ENCODE measurements at places on chromosomes 5 and 9.

DNA sequence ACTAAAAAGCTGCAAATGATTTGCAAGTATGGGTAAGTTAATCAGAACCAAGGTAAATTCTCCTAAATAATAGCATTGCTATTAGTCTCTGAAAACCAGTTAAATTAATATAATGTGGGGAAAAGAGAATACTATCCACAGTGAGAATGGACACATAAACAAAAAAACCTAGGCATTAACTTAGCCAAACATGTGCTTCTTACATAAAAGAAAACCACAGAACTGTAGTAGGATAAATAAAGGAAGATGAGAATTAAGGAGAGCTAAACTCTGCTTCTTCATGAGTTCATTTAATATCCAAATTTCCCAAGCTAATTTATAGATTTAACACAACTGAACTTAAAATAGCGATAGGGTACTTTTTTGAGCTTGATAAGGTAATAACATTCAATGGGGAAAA, 31.8 kb downstream of the ABCA1 start:
- no peak for DNase-seq

DNA sequence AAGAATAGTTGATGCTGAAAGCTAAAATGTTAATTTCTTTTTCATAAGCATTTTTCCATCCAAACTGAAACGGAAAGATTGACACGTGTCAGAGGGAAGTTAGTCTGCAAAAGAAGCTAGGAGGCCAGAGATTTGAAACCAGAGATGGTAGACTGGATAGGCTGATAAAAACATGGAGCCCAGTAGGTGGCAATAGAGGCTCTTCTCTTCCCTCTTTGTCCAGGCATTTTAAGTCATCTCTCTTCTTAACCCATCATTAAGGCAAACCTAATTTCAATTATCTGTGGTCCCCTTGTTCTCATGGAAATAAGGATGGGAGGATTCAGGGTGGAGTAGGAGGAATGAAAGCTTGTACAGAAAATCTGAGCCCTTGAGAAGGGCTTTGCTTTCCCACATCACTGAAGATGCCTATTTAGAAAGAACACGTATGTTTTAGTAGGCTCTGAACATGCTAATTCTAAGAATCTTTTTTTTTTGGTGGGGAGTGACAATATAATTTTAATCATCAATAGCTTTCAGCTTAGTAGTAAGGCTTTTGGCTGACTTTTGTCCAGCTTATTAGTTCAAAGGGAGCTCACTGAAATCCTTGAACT, 66.6 kb downstream of the ZNF474 start:
- no peak for DNase-seq

- DNase-seq, result no peak
Measured at GRCh38 chr5:72006361-72006760, 100.9 kb upstream of the MAP1B start.

DNA sequence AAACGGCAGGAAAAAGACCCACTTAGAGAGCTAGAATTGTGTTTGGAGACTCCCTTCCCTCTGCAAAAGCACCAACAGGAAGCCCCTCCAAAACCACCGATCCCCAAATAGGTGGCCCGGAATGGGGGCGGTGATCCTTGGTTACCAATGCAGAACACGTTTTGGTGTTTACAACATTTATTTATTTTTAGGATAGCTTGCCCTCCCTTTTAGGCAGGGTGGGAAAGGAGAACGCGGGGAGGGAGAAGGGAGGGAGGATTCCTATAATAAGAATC, 579 bp upstream of the NTRK2 start:
- DNase-seq, result no peak

DNA sequence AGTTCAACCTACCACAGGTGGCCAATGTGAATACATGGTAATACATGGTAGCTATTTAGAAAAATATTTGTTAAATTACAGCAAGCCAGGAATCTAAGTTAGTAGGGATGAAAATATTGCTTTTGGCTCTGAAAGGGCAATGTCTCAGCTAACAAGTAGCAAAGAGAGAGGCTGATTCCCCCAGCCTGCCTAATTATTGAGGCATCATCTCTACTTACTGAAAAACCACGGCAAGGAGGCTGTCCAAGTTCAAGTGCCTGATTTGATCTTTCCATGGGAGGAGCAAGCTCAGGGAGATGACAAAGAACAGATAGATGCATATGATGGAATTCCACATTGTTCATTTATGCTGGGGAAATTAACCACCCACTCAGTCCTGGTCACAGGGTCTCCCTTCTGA, 28.7 kb upstream of the UBTD2 start:
- DNase-seq, result no peak

- DNase-seq, result no peak
Measured at GRCh38 chr9:36316611-36317317, 58.5 kb upstream of the GNE start.

DNA sequence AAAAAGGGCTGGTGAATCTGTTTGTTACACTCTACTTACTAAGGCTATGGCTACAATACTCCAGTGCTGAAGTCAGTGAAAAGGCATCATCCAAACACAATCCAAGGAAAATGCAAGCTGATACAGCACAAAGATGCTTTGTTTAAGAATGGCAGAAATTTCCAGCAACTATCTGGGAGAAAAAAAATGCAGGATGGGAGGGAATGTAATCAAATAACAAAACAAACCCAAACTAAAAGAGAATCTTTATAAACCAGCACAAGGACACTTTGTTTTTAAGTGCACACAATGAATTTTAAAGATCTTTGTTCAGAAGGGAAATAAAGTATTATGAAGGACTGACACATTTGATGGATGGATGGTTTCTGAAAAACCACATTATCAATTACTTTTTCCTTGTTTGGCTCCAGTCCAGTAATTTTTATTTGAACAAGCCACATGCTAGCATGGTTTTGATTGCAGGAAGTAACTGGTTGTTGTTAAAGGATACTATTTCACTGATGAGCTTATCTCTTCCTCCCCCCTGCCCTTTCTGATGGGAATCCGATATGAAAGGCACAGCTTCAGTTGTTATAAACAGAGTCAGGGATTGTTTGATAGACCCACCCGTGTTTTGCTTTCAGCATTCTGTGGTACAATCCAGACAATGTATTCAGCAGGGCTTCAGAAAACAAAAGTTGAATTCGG, 12.1 kb upstream of the TLE4 start:
- no peak for DNase-seq

DNA sequence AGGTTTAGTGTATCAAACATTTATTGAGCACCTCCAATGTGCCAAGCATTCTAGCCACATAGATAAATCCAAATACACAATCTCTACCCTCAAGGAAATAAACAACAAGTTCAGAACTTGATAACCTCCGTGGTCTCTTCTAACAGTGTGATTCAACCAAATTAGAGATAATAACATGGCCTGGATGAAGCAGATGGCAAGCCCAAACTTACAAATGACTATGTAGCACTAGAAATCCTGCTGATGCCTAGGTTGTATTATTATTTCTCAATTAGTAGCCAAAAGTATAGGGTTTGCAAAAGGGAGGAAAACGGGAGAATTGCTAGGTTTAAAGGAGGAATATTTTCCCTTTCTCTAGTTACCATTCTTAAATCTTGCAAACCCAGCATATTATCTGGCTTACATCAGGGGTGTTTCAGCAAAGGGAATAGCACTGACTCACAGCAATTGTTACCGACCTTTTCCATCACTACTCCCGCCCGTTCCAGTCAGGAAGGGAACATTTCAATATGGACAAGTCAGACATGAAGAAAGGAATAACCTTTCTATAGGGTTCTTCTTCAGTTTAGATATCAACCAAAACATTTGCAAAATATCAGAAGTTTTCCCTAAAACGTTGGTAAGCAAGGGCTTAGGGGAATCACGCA, 2.3 kb downstream of the DPYSL3 start:
- no peak for DNase-seq

- DNase-seq, result peak; percentile 27
Measured at GRCh38 chr9:14993061-14993800, 83.0 kb upstream of the FREM1 start.

DNA sequence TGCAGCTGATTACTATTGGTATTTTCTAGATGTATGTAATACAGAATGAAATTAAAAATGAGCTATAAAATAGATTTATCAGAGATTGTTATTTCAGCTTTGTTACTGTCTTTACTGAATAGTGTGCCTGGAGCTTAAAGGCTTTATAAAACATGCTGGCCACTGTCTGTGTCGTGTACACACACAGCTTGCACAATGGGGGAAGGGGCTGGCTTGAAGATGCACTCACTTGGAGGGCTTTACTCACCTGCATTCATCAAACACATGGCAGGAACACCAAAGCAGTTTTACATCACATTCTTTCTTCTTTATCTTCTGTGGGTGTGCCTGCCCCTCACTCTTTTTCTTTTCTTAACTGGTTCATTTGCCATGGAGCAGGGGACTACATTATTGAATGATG, 60.9 kb downstream of the TLE4 start:
- no peak for DNase-seq

DNA sequence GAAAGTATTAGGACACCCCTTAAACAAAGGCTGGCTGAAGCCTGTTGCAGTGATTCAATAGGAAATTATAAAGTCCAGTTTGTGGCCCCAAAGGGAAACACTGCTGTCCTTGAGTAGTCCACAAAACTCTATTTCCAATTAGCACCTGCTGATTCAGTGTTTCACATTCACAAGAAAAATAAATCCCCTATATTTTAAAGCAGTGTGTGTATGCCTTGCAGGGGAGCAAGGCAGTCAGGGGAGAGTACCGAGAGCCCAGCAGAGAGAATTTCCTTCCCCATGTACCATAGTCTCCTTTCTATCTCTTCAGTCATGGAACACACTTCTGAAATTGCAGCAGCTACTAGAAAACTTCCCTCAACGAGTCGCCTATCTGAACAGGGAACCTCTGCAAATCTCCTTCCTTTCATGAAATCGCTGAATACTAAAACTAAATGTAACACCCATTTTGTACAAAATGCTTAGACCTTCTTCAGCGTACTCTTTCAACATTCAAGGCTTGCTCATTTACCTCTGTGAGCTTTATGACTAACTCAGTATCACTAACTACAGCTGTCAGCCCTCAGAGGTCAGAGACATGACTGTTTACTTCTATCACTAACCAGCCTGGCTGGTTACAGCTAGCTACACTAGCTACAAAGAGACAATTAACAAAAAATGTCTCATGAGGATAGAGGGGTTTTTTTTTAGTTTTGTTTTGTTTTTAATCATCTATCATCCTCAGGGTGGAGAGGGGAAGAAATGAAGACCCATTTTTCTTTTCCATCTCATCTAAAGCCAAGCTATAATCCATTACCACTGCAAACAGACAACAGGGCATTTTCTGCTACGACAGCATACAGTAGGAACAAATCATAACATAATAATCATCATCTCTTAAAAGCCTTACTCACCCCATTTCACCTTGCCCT, 188.7 kb downstream of the EBF1 start:
- DNase-seq, result no peak

DNA sequence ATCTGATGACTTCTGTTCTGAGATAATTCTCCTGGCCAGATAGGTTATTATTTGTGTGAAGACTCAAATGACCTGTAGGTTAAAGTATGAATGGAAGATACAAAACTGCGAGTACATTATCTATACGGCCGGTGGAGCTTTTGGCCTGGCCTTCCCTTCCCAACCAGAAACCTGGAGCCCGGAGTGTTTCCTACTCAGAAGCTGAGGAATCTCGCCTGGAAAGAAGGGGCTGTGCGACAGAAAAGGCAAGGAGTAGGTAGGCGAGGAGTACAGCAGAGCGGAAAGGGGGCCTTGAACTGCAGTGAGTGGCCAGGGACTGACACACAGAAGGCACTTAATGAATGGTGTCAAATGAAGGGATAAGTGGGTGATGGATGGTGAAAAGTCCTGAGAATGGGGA, 34.6 kb downstream of the ANGPTL2 start:
- no peak for DNase-seq

DNA sequence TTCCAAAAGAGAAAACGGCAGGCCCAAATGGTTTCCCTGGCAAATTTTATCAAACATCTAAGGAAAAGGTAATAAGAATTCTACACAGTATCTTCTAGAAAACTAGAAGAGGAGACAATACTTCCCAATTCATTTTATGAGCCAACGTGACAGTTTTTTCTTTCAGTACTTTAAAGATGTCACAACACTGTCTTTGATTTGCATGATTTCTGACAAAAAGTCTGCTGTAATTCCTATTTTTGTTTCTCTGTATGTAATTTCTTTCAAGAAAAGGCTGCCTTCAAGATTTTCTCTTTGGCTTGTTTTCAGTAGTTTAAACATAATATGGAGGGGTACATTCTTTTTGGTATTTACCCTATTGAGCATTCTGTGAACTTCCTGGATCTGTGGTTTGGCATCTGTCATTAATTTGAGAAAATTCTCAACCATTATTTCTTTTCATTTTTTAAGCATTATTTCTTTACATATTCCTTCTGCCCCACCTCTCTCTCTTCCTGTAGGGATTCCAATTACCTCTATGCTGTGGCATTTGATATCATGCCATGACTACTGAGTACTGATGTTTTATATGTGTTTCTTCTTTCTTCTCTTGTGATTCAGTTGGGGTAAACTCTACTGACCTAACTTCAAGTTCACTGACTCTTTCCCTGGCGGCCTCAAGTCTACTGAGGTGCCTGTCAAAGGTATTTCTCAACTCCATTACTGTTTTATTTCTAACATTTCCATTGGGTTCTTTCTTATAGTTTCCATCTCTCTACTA, 32.2 kb downstream of the ANKS6 start:
- DNase-seq, result no peak

DNA sequence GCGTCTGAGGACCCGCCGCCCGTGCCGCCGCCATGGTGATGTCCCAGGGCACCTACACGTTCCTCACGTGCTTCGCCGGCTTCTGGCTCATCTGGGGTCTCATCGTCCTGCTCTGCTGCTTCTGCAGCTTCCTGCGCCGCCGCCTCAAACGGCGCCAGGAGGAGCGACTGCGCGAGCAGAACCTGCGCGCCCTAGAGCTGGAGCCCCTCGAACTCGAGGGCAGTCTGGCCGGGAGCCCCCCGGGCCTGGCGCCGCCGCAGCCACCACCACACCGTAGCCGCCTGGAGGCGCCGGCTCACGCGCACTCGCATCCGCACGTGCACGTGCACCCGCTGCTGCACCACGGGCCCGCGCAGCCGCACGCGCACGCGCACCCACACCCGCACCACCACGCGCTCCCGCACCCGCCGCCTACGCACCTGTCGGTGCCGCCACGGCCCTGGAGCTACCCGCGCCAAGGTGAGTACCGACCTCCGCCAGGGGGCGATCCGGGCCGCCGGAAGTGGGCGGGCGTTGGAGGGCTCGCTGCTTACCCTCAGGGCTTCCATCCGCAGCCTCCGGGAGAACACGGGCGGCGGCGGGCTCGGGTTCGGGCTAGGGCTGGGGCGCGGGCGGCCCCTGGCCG, 8.5 kb downstream of the PRR7 start:
- DNase-seq, result peak; percentile 92

- no peak for DNase-seq
Measured at GRCh38 chr5:139998837-139999236, 44.3 kb downstream of the NRG2 start.

GRCh38 chr9:97911528-97911927, 10.8 kb downstream of the TRMO start:
- no peak for DNase-seq

DNA sequence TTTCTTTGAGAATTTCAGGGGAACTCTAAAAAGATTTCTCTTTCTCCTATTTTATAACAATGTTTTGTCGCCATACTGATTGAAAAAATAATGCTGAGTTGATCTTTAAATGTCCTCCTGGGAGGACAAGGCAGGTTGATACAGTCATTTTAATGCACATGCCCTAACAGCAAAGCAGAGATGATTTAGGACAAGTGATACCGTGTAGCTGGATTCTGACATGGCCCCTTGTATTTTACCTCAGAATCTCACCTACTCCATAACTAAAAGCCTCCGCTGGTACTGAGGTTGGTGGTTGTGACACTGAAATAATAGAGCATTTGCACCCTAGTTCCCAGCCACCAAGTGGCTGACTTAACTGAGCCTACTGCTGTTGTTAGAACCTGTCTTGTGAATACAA, 811 bp upstream of the LRRTM2 start:
- DNase-seq, result no peak
